ENCODE measurements at places on chromosomes 12 and 14. TPM values are rescaled to one million over a fixed set of nuclear protein-coding genes. Genes with fewer than 3 reads are reported as not detected.

Gene TAS2R46
- total RNA-seq = 2.7 TPM

Gene PIWIL1
- total RNA-seq = not detected

Gene RAB15
- 7.1 TPM for total RNA-seq

Gene LIMA1
- total RNA-seq = 14.7 TPM

GRCh38 chr12:24991209-24992049 is 42.5 kb upstream of the BCAT1 start:
- peak; percentile 53 for DNase-seq

- DNase-seq = no peak
Measured at GRCh38 chr14:58898655-58899316, 261.0 kb downstream of the DACT1 start.

DNA sequence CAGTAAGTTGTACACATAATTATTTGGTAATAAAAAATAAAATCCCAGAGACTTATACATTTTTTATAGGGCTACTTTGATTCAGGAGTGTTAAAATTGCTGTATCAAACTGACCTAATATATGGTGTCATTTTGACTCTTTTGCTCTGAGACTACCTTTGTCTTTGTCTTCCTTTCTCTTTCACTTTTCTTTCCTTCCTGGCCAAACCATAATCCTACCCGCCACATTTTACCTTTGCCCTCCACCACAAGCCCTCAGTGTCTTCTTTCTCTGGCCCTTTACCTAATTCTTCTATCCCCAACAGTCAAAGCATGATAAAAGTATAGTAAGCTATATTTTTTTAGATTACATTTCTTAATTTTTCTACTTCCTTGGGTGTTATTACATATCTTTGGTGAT is 62.0 kb downstream of the CAND1 start:
- DNase-seq = no peak

GRCh38 chr12:5088586-5089264 is 45.0 kb downstream of the KCNA5 start:
- no peak for DNase-seq

Gene ZDHHC22
- not detected for total RNA-seq

Gene LBHD2
- total RNA-seq = not detected

DNA sequence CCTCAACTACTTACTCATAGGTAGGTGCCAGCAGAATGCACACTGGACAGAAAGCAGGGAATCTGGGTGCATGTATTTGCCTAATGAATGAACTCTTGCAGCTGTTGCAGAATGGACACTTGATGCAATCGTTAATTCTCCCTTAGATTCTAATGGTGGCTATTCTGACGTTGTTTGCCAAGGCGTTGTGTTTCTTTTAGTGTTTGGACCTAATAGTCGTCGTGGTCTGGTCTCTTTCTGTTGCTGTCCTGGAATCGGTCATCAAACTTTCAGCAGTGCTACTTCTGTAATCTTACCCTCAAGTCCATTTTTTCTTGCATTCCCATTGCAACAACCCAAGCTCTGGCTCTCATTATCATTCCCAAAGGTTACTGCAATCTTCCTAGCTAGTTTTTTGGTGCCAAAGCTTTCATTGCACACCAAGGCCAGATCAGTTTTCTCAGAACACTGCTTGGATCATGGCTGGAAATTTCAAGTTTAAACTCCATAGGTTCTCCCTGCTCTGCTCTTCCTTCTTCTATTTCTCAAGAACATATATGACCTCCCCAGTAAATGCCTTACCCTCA is 31.3 kb downstream of the BMP4 start:
- no peak for DNase-seq

Measured in naive thymus-derived CD4-positive, alpha-beta T cell (primary cell).